ENCODE measurements at places on chromosomes 1 and 21. TPM values are rescaled to one million over a fixed set of nuclear protein-coding genes. Genes with fewer than 3 reads are reported as not detected.

Gene RCSD1
- 22.7 TPM for total RNA-seq

Gene FOXO6
- 1.4 TPM for total RNA-seq

GRCh38 chr21:33931799-33932390 lies 16.3 kb upstream of the ATP5PO start:
- no peaks in the 10 kb centered on the region for H3K27me3 ChIP-seq
- peak overlapping the region; percentile 66 for H3K27ac ChIP-seq
- DNase-seq = peak; percentile 32

GRCh38 chr1:33721301-33721815 lies 142.5 kb upstream of the HMGB4 start:
- no peak overlapping the region for H3K27ac ChIP-seq
- H3K27me3 ChIP-seq = no peaks in the 10 kb centered on the region
- no peak overlapping the region for H3K4me3 ChIP-seq
- DNase-seq = no peak

GRCh38 chr1:112651205-112651604 lies 23.3 kb upstream of the MOV10 start:
- peaks cover 9% of the 10 kb centered on the region for H3K36me3 ChIP-seq
- H3K4me1 ChIP-seq = no peaks in the 10 kb centered on the region
- DNase-seq = no peak

- H3K27me3 ChIP-seq = no peaks in the 10 kb centered on the region
- DNase-seq = no peak
- H3K4me1 ChIP-seq = peaks cover 11% of the 10 kb centered on the region
- H3K27ac ChIP-seq = peak overlapping the region; percentile 9
- no peak overlapping the region for H3K4me3 ChIP-seq
Observed at GRCh38 chr21:37419228-37419906, 52.8 kb downstream of the DYRK1A start.

DNA sequence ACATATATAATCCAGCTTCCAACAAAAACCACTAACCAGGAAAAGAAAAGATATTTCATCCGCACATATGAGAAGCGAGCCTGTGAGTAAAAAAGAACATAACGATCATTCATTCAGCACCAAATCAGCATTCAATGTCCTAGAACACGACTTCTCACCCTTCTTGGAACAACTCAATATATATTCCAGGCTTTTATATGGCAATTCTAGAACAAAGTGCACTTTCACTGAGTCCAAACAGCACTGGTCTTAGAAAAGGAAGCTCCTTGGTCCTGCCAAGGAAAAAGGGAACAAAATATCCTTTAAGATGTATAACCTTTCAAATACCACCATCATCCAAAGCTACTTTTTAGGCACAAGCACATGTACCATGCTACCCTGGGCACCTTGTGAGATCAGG lies 44.5 kb downstream of the RPL5 start:
- no peak for DNase-seq
- no peak overlapping the region for H3K27ac ChIP-seq
- H3K4me1 ChIP-seq = peaks cover 5% of the 10 kb centered on the region
- H3K36me3 ChIP-seq = no peaks in the 10 kb centered on the region
- H3K4me3 ChIP-seq = no peak overlapping the region

- no peaks in the 10 kb centered on the region for H3K4me1 ChIP-seq
- no peaks in the 10 kb centered on the region for H3K27me3 ChIP-seq
- peaks cover 6% of the 10 kb centered on the region for H3K36me3 ChIP-seq
- H3K4me3 ChIP-seq = no peak overlapping the region
- no peak for DNase-seq
- H3K27ac ChIP-seq = no peak overlapping the region
Observed at GRCh38 chr1:92367496-92367895, 68.6 kb downstream of the RPAP2 start.

Measured in lung (tissue), 17 donors.